ENCODE measurements at places on chromosomes 6 and 20.

GRCh38 chr6:157240059-157240959 is 83.0 kb downstream of the TMEM242 start:
- DNase-seq, result peak; percentile 53

- no peak for DNase-seq
These were observed 198.8 kb downstream of the ATXN1 start for GRCh38 chr6:16562498-16562897.

- DNase-seq, result peak; percentile 82
These were observed 9.7 kb upstream of the TNFRSF6B start for GRCh38 chr20:63686492-63687321.

- no peak for DNase-seq
These were observed 8.2 kb downstream of the RTN4IP1 start for GRCh38 chr6:106620931-106621672.

DNA sequence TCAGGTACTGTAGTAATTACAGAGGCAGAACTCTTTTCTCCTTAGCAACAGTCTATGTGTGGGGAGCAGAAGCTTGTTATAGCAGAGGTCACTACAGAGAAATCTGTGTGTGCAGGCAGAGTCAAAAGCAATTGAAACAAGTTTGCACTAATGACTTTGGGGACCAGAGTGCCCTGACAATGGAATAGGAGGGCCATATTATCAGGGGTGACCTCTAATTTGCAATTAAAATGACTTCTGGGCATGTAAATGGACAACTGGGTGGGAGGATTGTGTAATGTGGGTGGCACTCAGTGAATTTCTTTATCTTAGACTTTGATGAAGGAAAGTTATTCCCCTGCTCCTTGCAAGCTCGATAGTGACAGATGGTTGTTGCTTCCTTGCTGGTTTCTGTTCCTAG is 127.2 kb downstream of the PLCB4 start:
- DNase-seq, result no peak

DNA sequence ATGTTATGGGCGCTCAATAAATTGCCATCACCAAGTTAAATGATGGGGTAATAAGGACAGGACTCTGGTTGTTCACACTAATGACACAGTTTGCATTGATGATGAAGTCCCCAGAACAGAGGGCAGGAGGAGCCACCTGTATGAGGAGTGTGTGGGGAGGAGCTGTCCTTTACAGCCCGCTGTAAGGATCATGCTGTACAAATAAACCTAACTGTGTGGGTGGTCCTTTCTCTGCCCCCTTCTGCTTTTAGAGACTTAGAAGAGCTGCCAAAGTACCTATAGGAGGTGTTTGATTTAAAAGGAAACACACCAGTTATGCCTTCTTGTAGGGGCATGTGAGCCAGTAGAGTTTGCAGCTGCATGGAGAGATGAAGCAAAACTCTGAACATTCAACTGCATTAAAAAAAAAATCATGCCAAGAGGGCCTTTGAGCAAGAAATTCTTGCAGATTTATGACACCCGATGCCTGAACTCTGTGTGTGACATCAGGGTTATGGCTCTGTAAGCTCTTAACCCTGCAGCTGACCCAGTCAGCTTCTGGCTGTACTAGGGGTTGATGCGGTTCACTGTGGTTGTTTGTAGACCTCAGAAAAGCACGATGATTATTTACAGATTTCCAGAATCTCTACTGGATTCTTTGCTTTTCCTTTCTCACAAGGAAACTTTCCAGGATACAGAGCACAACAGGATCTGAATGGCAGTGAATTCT is 67.4 kb downstream of the UST start:
- no peak for DNase-seq

DNA sequence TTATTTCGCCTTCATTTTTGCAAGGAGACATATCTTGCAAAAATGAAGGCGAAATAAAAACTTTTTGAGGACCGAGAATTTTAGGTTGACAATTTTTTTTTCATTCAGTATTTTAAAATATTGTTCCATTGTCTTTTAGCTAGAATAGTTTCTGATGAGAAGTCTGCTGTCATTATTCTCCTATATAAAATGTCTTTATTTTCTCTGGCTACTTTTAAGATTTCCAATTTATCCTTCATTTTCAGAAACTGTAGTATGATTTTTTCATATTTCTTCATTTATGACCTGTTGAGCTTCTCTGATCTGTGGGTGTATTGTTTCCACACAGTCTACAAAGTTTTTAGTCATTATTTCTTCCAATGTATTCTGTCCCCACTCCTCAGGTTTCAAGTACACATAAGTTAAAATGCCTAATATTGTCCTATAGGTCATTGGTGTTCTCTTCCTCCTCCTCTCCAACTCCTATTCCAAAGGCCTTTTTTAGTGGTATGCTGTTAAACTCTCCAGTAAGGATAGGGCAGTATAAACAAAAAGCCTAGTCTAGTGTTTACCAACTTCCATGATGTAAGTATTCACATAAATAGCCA is 15.7 kb downstream of the AHI1 start:
- DNase-seq, result peak; percentile 64

DNA sequence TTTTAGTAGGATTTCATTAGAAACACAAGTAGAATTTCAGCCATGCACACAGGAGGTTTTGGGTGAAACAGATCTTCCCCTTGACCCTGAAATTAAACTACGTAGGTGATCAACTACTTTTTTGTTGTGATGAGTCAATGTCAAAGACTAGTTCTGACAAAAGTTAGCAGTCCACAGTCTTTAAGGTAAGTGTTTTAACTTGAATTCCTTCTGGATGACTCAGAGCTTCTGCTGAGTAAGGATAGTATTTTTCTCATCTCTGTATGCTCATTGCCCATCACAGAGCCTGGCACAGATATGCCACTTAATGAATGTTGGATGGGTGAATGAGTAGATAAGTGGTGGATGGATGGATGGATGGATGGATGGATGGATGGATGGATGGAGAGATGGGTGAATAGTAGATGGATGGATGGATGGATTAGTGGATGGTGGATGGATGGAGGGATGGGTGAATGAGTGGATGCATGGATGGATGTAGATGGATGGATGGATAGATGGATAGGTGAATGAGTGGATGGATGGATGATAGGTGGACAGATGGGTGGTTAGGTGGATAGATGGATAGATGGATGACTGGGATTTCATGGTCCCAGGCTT is 165.3 kb downstream of the ZMYND8 start:
- no peak for DNase-seq

GRCh38 chr20:32585586-32586127 is 524 bp upstream of the NOL4L start:
- DNase-seq, result no peak

GRCh38 chr6:4892785-4893485 is 110.9 kb downstream of the RPP40 start:
- no peak for DNase-seq

DNA sequence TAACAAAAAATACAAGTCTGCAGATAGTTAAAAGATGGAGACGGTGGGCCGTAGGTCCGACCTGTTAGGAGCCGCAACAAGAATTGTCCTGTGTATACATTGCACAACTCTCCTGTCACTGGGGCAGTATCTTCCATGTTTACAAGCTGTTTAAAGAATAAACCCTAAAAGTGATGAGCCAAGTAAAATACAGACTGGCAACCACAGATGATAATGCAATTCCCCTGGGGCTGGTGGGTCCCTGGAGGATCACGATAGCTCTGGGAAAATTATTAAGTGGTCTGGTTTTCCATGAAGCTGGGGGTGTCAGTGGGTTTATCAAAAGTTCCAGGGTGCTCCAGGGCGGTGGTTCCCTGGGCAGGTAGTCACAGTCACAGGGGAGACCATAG is 8.1 kb upstream of the FAM50B start:
- no peak for DNase-seq

GRCh38 chr6:115901896-115902295 is 158.8 kb downstream of the FRK start:
- no peak for DNase-seq

DNA sequence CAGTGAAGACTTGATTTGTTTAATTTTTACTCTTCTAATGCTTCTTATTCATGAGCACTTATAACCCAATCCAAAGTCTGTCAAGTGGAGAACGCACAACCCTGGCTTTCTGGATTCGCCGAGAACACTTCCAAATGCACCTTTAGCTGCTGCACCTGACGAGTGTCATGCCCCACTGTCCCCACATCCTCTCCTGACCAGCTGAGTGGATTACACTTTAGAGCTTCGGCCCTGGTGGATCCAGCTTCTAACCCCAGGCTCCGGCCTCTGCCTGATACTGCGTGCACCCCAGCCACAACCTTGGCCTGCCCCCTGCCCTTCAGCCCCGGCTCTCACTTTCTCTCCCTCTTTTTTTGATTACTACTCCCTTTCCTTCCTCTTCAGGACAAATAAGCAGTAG is 258.8 kb downstream of the TMEM242 start:
- DNase-seq, result no peak

DNA sequence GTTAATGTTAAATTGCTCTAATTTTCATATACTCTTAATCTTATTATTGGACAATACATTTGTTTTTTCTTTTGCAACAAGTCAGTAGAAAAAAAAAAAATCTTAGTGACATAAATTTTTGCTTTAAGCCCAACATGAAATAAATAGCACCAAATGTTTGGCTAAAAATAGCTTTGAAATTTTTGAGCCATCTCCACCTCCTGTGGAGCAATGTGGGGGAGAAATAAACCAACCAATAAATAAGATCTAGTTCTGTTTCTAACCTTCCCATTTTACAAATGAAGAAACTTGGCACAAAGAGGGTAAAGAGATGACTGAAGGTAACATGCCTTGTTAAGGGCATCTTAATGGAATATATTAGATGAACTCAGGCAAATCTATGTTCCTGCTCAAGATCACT is 91.4 kb downstream of the PRKN start:
- no peak for DNase-seq

GRCh38 chr6:139881728-139882211 is 507.3 kb upstream of the CITED2 start:
- DNase-seq, result peak; percentile 58

GRCh38 chr6:45532721-45533210 is 155.0 kb upstream of the SUPT3H start:
- DNase-seq, result no peak

GRCh38 chr6:21707524-21708319 is 114.2 kb downstream of the SOX4 start:
- no peak for DNase-seq

DNA sequence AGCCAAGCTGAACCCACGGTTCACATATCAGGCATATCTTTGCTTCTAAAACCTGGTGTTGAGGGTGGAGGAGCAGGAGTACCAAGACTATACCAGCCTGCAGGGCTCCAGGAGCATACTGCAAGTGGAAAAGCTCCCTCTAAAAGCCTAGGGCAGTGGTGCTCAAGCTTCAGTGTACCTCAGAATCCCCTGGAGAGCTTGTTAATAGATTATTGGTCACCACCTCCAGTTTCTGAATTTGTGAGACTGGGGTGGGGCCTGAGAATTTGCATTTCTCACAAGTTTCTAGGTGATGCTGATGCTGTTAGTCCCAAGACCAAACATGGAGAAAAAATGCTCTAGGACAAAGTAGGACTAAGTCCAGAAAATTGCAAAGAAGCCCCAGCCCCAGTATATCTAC is 65.4 kb downstream of the FILIP1 start:
- DNase-seq, result no peak

- peak; percentile 8 for DNase-seq
These were observed 178.9 kb downstream of the PHF3 start for GRCh38 chr6:63814459-63814858.

DNA sequence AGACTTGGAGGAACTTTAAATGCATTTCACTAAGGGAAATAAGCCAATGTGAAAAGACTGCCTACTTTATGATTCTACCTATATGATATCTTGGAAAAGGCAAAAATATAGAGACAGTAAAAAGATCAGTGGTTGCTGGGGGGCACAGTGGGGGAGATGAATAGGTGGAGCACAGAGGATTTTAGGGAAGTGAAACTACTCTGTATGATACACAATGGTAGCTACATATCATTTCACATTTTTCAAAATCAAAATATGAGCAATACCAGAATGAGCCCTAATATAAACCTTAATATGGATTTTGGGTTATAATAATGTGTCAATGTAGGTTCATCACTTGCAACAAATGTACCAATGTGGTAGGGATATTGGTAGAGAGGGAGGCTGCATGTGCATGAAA is 161.4 kb upstream of the HTR1E start:
- no peak for DNase-seq

DNA sequence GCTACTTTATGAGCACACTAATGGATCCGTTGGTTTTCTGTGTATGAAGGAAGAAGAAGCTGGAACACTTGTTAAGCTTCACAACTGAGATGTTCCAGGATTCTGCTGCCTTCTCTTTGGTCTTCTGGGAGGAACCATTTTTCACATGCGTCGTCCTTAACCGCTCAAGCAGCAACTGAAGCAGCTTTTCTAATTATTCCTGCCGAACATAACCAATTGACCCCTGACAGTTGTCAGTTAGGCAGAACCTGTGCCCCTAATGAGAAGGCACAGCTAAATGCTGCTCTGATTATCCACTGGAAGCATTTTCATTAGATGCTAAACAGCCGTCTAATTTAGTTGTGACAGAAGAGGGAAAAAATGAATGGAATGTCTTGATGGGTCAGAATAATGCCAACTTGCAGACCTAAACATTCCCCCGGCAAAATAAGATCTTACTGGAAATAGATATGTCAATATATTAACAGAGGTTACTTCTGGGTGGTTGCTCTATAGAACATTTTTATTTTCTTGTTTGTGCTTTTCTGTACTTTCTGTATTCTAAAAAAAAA is 85.0 kb upstream of the SMLR1 start:
- no peak for DNase-seq

DNA sequence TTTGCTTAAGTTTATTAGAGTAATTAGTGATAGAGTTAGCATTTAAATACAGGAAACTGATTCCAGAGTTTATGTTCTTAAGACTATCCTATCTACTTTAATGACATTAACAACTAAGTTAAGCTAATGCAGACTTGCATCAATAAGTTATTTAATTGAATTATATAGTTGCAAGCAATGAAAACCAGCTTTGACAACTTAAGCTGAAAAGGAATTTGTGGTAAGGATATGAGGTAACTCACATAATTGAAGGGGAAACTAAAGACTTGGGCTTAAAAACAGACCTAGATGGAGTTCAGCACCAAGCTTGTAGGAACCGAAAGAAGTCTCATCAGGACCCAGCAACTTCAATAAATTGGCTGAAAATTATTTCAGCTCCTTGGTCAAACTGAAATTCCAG is 222.3 kb downstream of the IBTK start:
- no peak for DNase-seq

DNA sequence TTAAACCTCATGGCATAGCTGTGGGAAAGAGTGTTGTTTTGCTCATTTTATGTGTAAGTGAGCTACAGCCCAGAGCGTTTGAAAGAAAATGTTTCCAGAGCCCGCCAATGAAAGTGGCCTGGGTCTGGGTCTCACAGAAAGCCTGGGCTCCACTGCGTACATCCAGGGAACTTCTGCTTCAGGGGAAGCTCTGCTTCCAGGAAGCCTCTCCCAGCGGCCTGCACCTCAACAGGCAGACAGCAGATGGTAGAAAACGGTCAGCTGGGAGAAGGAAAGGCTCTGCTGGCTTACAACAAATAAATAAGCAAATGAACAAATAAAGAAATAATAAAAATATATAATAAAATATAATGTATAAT is 270.5 kb upstream of the SUPT3H start:
- no peak for DNase-seq

DNA sequence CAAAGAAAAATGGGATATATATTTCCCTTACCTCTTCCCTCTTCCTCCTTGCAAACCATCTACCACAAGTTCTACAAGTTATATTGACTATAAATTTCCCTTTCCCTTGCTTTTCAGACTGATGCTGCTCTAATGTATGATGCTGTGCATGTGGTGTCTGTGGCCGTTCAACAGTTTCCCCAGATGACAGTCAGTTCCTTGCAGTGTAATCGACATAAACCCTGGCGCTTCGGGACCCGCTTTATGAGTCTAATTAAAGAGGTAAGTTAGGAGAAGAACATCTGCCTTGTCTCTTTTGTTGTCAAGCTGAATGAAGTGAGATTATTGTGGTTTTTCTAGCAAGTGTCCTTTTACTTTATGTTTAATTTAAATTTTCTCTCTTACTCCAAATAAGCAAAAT is 406.0 kb downstream of the GRIK2 start:
- no peak for DNase-seq

Measured in hematopoietic multipotent progenitor cell treated with erythropoietin and hydrocortisone succinate and interleukin-3 and kit ligand, for 4 days (in vitro differentiated cells).